ENCODE measurements at places on chromosomes 3 and 15.

GRCh38 chr3:84023842-84024241 lies 934.9 kb upstream of the CADM2 start:
- DNase-seq: no peak

- no peak for DNase-seq
Measured at GRCh38 chr3:12351145-12351544, 62.3 kb downstream of the PPARG start.

DNA sequence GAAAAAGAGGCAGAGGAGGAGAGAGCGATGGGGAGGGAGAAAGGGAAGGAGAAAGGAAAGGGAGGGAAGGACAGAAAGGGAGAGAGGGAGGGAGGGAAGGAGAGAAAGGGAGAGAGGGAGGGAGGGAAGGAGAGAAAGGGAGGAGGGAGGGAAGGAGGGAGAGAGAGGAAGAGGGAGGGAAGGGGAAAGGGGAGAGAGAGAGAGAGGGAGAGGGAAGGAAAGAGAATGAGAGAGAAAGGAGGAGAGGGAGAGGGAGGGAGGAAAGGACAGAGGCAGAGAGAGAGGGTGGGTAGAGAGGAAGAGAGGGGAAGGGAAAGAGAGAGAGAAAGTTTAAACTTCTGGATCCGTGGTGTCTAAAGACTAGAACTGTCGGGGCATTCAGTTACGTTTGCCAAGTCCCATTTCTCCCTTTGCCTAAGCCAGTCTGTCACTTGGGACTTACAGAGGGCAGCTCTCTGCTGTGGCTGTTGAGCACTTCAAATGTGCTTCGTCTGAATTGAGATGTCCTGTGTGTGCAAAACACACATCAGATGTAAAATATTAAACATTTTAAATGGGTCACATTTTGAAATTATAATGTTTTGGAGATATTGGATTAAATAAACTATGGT lies 62.6 kb downstream of the PLXNA1 start:
- no peak for DNase-seq

- DNase-seq: no peak
Measured at GRCh38 chr15:71603379-71603778, 207.0 kb upstream of the NR2E3 start.

- DNase-seq: no peak
Measured at GRCh38 chr3:15151166-15151565, 52.2 kb upstream of the RBSN start.

DNA sequence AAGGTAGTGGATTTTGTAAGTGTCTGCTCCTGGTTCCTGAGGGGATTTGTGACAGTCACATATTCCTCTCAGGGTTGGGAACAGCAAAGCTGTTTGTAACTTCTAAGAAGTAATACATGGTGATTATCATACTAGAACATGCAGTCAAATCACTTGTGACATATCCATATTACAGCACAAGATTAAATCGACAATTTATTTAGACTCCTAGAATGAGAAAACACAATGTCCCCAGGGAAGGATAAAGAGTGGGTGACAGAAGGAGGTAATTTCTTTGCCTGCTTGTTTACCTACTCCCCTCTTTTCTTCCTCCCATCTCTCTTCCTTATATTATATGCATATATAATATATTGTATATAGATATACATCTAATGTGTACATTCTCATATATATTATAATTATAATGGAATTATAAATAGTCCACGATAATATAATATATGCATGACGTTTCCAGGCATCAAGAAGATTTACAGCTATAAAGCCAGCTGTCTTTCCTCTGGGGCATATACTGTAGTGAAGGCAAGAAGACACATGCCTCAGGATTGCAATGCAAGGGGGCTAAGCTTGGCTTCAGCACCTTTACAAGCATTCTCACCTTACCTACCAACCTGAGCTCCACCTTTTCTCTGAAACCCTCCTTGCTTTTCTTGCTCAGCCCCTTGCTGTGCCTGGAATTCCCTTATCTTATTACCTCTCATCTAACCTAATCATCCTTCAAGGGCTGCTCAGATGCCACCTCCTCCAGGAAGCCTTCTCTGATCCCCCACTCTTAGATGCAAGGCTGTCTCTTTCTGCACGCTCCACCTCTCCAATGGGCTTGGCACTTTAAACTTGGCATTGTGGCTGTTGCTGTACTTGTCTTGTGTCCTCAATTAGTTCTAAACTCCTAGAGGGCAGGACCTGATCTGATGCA lies 73.1 kb upstream of the PIAS1 start:
- no peak for DNase-seq

DNA sequence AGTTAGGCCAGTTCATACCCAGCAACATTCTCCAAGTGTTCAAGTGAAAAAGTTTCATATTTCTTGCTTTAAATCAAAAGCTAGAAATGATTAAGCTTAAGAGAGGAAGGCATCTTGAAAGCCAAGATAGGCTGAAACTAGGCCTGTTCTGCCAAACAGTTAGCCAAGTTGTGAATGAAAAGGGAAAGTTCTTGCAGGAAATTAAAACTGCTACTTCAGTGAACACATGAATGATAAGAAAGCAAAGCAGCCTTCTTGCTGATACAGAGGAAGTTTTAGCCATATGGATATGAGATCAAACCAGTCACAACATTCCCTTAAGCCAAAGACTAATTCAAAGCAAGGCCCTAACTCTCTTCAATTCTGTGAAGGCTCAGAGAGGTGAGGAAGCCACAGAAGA lies 274.7 kb downstream of the TUSC7 start:
- DNase-seq: no peak

GRCh38 chr15:95712785-95713184 lies 617.7 kb upstream of the NR2F2 start:
- no peak for DNase-seq

DNA sequence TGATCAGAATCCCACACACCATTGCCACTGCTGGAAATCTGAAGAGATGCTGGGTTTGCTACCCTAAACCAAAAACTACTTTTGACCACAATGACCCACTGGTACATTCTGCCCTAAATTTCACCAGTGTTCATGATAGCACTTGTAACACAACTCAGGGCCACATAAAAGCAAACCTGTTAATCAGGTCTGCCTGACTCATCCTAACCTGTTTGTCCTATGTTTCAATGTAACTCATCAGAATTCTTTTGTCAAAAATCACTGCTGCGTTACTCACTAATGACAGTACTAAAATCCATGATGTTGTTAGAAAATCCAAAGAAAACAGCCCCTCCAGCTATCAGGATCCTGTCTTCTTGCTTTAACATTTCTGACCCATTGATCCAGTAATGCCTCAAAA lies 55.6 kb upstream of the XCR1 start:
- DNase-seq: no peak

GRCh38 chr3:53938645-53939044 lies 47.0 kb upstream of the SELENOK start:
- DNase-seq: peak; percentile 43

DNA sequence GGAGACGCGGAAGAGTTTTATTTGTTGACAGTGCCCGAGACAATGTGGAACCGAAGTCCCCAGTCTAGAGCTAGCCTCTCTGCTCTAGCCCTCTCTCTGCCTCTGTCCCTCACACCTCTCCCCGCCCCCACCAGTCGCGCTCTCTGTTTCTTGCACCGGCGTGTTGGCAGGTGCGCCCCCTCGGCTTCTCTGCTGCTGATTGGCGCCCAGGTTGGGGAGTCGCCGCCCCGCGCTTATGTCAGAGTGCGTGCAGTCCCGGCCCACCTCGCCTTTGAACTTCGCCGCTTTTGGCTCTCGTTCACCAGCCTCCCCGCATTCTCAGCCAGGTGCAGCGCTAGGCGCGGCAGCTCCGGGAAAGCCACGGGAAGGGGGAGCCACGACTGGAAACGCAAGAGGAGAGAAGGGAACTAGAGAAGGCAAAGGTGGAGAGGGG lies at the start of gene SOX14:
TSS of gene SOX14 (plus strand) at position 315 of the 433 bp plus-strand sequence. CDS start 470 bp downstream, outside the sequence.
- DNase-seq: no peak

DNA sequence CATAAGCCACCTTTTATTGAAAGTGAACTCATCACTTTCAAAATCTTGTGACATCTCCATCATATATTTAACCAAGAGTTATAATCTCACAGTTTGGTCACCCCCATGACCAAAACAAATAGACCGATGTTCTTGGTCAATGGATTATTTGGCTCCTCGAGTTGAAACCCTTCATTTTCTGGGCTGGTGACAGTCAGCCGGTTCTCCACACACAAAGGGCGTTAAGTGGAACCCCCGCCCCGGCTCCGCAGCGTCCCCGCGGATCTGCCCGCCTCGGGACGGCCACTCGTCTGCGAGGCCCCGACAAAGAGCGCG lies 772 bp downstream of the TSPAN3 start:
- DNase-seq: no peak

GRCh38 chr15:60695713-60696522 lies 217.0 kb upstream of the ICE2 start:
- peak; percentile 92 for DNase-seq

GRCh38 chr3:187101184-187102072 lies 37.9 kb downstream of the RPL39L start:
- peak; percentile 42 for DNase-seq

GRCh38 chr3:11711876-11712275 lies 68.2 kb upstream of the VGLL4 start:
- no peak for DNase-seq

DNA sequence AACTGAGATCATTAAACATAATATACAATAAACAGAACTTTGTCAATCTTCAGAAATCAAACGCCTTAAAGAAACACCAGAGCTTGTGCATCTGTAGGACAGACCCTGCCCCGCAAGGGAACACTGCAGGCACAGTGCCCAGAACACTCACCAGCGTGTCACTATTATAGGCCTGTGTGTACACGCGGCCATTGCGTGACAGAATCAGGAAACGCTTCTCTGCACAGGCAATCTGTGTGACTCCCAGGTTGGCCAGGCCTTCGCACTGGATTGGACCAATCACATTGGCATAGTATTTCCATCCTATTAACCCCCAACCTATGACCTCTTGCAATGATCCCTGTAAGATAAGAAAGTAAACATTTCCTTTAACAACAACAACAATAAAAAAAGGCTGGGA lies 52.9 kb downstream of the HERC2 start:
- no peak for DNase-seq

DNA sequence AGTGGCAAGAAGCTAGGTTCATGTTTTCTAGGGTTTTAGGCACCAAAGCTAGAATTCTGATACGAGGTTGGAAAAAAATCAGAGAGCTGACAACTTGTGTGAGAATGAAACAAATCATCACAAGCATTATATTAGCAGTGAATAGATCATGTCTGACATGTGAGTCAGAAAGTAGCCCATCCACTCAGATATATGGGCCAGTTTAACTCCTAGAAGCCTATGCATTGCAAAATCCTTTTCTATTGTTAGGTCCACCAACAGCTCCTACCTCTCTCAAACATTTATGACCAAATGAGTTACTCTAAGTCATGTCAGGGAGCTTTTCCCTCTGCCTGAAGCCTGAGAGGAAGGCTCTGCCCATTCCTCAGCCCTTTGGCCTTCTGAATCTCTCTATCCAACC lies 44.0 kb downstream of the KBTBD12 start:
- DNase-seq: no peak

GRCh38 chr3:196193736-196194541 lies 17.3 kb downstream of the ZDHHC19 start:
- no peak for DNase-seq

GRCh38 chr3:98972155-98972554 lies 70.7 kb upstream of the DCBLD2 start:
- no peak for DNase-seq

DNA sequence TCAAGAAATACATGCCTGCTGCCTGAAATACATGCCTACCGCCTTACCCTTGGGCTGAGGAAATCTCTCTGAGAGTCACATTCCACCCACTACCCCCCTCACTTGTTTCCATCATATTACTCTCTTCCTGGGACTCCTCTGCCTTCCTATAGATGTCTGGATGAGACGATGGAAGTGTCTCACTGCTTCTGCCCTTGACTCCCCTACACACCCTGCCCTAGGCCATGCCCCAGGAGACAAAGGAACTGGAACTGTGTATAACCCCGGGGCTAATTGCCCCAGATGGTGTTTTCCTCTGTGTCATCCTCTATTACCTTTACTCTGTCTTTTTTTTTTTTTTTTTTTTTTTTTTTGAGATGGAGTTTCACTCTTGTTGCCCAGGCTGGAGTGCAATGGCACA lies 102.0 kb downstream of the GTPBP8 start:
- DNase-seq: no peak

DNA sequence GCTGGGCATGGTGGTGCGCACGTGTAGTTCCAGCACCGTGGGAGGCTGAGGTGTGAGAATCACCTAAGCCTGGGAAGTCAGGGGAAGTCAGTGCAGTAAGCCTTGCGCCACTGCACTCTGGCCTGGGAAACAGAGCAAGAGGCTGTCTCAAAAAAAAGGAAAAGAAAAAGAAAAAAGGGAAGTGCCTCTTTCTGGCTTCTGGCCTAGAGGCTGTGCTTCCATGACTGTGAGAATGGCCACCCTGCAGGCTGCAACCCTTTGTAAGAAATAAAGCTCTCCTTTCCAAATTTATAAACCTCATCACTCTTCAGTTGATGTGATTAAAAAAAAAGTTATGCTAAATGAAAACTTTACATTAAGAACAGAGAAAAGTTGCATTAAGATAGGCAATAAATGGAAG lies 774.3 kb downstream of the TUSC7 start:
- DNase-seq: no peak

GRCh38 chr3:176995946-176996345 lies 201.3 kb downstream of the TBL1XR1 start:
- DNase-seq: no peak

DNA sequence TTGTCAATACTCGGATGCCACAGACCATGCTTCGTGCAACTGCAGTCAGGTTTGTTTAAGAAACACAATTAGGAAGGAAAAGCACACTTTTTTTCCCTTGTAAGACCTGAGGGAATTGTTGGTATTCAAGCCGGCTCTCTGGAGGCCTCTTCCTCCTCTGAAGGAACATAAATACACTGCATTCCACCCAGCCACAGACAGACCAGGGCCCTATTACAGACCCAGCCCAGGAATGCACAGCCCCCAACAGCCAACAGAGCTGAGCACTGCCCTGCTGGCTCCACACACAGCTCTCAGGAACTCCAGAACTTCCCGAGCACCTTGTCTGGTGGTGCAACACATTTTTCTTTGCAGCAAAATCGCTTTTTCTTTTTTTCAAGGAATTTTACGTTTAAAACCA lies 488.7 kb upstream of the PROK2 start:
- DNase-seq: no peak

- DNase-seq: no peak
Measured at GRCh38 chr3:87320756-87321626, 44.6 kb upstream of the POU1F1 start.

GRCh38 chr15:89492111-89492641 lies 4.2 kb downstream of the RHCG start:
- no peak for DNase-seq

- peak; percentile 49 for DNase-seq
Measured at GRCh38 chr15:92914768-92915221, 14.7 kb downstream of the CHD2 start.

DNA sequence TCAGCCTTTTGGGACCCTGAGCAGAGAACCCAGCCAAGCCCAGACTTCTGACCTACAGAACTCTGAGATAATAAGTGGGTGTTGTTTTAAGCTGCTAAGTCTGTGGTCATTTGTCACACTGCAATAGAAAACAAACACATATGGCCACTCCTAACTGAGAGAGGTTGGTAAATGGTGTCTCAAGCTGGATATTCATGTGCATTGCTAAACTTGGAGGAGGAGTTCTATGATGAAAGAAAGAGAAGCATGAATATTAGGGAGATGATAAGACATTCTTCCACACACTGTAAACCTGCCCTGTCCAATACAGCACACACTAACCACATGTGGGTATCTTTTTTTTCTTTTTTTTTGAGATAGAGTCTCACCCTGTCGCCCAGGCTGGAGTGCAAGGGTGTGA lies 27.8 kb upstream of the UBL7 start:
- no peak for DNase-seq

- DNase-seq: no peak
Measured at GRCh38 chr3:19595884-19596283, 338.1 kb downstream of the EFHB start.

- DNase-seq: no peak
Measured at GRCh38 chr15:98931004-98931403, 76.6 kb downstream of the PGPEP1L start.

GRCh38 chr3:119873646-119874045 lies 91.7 kb downstream of the NR1I2 start:
- no peak for DNase-seq
